ENCODE measurements at places on chromosomes 1 and 21.

DNA sequence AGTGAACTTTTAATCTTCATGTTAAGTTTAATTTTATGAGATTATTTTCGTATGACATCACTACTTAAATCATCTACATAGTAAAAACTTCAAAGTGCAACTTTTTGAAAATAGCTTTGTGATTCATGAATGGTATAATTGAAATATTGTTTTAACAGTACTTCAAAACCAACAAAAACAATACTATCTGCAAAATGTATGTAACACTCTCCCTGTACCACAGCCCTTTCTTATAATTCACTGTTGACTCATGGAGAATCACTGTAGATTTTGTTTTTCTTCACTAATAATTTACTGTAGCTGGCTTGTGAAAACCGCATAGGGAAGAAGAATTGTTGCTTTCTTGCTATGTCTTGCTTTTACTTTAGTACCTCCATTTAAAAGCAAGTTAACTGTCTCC is 301.4 kb upstream of the ADAMTS5 start:
- no peak for DNase-seq

- DNase-seq, result no peak
Measured at GRCh38 chr1:199641531-199641930, 386.0 kb upstream of the NR5A2 start.

GRCh38 chr21:26406526-26406925 is 166.6 kb downstream of the CYYR1 start:
- no peak for DNase-seq

DNA sequence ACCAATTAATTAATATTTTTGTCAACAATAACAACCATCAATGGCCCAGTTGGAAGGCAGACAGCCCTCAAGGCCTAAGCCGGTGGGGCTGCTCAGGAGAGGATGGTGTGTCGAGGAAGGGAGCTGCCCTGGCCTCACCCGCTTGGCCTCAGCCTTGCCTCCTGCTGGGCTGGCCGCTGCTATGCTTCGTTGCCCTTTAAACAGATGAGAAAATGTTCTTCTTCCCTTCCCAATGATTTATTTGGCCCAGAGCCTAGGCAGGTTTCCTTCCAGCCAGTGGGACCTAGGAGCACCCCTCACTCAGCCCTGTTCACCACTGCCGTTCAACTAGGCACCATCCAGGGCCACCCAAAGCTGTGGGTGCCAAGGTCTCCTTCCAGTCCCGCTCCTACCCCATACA is 3.1 kb upstream of the ADGRB2 start:
- no peak for DNase-seq

DNA sequence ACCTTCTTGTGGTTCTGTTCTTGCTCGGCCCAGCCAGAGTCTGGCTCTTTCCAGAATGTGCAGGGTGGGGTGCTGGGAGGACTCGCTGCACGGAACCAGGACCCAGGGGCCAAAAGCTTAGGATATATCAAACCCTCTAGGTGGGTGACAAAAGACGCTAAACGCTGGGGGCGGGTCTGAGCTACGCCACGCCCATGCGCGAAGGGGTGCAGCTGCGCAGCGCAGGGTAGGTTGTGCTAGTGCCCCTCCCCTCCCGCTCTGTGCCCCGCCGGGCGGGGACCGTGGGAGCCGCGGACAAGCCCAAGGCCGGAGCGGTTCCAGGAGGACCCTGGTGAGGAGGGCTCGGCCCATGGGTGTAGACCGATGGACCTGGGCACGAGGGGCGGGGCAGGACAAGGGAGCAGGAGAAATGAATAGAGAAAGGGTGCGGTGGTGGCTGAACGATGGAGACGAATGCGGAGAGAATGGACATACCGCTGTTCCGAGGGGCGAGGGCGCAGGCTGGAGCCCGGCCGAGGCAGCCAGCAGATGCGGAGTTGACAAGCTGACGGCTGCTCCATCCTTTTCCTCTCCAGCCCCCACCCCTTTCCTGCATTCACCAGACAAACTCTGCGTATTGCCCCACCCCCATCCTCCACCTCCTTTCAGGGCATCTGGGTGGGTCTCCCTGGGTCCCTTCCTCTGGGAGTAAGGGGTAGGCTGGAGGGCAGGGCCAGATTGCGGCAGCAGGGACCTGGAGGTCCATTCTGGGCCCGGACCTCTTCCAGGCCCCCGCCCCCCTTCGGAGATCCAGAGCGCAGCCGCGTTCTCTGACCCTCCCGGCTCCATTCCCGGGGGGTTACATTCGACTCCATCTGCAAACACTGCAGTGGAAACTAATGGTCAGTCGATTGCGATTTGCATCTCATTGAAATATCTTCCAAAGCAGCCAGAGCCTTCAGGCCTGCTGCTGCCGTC is at the start of gene RUSC1:
RUSC1 (plus strand) TSS at position 234 of the 957 bp plus-strand sequence. CDS start 880 bp downstream, outside the sequence.
- peak; percentile 78 for DNase-seq

GRCh38 chr1:39405358-39405757 is 86.1 kb upstream of the BMP8A start:
- no peak for DNase-seq

GRCh38 chr1:56330391-56331026 is 248.9 kb downstream of the PLPP3 start:
- DNase-seq, result no peak

- no peak for DNase-seq
Measured at GRCh38 chr1:86272083-86272482, 115.5 kb upstream of the COL24A1 start.

- DNase-seq, result no peak
Measured at GRCh38 chr1:220789532-220790147, 2.9 kb downstream of the MTARC1 start.

Measured in activated naive CD8-positive, alpha-beta T cell treated with anti-CD3 and anti-CD28 coated beads for 36 hours (primary cell).